Right atrium auricular region (tissue), 2 donors: ENCODE measurements at places on chromosomes 2 and 18. TPM values are rescaled to one million over a fixed set of nuclear protein-coding genes. Genes with fewer than 3 reads are reported as not detected.
A peak's percentile ranks its signal among the peaks of the same experiment; 100 is the strongest.

DNA sequence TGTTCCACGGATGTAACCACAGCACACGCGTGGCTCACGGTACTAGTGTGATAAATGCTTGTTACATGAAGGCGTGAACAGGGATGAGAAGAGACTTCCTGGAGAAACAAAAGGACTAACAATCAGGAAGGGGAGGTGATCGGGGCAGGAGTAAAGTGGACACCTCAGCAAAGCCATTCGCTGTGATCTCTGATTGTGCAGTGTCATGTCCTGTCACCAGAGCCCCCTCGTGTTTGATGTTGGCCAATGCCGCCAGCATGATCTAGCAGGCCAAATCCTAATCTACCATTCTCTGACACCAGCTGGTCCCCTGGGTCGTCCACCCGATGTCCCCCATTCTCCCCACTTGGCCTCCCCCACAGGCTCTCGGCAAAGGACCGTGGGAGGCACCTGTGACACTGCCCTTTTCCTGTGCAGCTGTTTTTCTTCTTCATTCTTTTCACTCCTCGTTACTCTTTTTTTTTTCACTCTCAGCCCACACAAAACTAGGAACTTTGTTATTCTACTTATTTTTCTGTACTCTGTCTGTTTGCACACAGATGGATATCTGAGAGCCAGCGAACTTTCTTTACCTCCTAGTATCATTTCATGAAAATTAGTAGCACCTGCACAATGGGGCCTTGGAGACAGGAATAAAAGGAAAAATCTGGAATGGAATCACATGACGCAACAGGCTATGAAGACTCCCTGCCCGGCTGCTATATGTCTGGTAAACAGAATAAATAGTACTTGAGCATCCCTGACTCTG, 146.8 kb downstream of the TGIF1 start:
- no peak overlapping the region for H3K4me3 ChIP-seq
- H3K4me1 ChIP-seq, result no peaks in the 10 kb centered on the region
- H3K27ac ChIP-seq, result peak overlapping the region; percentile 97
- H3K36me3 ChIP-seq, result no peaks in the 10 kb centered on the region

GRCh38 chr2:85852937-85853498, 35.8 kb downstream of the ST3GAL5 start:
- no peaks in the 10 kb centered on the region for H3K4me1 ChIP-seq
- no peaks in the 10 kb centered on the region for H3K27me3 ChIP-seq
- no peak overlapping the region for H3K27ac ChIP-seq
- no peaks in the 10 kb centered on the region for H3K36me3 ChIP-seq
- H3K4me3 ChIP-seq, result no peak overlapping the region

CD302 gene
- 28.7 TPM for total RNA-seq

- no peak overlapping the region for H3K27ac ChIP-seq
- H3K4me3 ChIP-seq, result no peak overlapping the region
- no peaks in the 10 kb centered on the region for H3K27me3 ChIP-seq
- DNase-seq, result no peak
These were observed 215.5 kb downstream of the TRIB2 start for GRCh38 chr2:12932192-12932591.

SP140 gene
- 0.26 TPM for total RNA-seq

C2orf15 gene
- not detected for total RNA-seq

DNA sequence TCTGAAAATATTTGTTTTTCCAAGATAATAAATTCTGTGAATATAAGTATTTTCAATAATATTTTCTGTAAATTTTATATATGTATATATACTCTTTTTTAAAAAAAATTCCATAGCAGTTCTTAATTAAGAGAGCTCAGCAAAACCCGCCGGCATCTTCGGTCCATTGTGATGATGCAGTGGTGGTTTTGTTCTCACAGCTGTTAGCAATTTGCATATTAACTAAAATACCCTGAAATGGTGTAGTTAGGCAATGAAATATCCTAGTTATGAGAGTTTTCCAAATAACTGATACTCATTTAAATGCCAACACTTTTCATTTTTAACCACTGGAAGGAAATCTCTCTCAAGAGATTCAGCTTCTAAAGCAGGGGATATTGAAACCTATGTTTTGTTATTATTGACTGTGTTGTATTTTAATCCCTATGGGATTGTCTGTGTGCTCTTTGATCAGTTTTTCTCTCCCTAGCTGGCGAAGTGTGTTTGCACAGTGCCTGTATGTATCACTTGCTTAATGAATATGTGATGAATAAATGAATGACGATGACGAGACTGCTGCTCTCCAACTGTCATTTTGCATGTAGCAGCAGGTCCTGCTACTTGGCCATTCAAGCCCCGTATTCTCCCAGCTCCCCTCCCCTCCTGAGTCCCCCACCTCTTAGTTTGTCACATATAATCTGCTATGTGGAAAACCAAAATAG, 42.4 kb downstream of the PSMG2 start:
- H3K27ac ChIP-seq, result no peak overlapping the region
- no peaks in the 10 kb centered on the region for H3K27me3 ChIP-seq

CDH7 gene
- total RNA-seq, result not detected

DNA sequence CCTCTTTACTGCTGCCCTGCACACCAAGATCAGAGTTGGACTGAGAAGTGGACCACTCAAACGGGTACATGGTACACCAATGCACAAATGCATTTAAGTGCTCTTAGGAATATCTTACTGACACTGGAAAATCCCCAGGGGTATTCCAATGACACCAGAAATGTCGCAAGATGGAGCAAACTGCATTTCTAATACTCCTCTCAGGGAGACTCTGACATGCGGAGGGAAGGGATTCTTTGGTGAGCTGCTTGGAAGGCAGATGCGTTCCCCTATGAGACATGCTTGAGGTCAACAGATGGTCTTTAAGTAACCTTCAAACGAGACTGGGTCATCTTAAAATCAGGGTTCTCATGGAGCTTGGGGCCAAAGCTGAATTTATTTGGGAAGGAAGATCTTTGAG, 521.8 kb upstream of the TCF4 start:
- H3K4me3 ChIP-seq, result no peak overlapping the region
- H3K36me3 ChIP-seq, result no peaks in the 10 kb centered on the region
- no peak for DNase-seq
- H3K4me1 ChIP-seq, result peaks cover 6% of the 10 kb centered on the region

DSG1 gene
- 4.2 TPM for total RNA-seq

- H3K36me3 ChIP-seq, result no peaks in the 10 kb centered on the region
- H3K27ac ChIP-seq, result no peak overlapping the region
- H3K4me3 ChIP-seq, result no peak overlapping the region
- H3K4me1 ChIP-seq, result no peaks in the 10 kb centered on the region
- H3K27me3 ChIP-seq, result no peaks in the 10 kb centered on the region
These were observed 336.4 kb upstream of the FSHR start for GRCh38 chr2:49490710-49491109.

CDH2 gene
- 205 TPM for total RNA-seq

DNA sequence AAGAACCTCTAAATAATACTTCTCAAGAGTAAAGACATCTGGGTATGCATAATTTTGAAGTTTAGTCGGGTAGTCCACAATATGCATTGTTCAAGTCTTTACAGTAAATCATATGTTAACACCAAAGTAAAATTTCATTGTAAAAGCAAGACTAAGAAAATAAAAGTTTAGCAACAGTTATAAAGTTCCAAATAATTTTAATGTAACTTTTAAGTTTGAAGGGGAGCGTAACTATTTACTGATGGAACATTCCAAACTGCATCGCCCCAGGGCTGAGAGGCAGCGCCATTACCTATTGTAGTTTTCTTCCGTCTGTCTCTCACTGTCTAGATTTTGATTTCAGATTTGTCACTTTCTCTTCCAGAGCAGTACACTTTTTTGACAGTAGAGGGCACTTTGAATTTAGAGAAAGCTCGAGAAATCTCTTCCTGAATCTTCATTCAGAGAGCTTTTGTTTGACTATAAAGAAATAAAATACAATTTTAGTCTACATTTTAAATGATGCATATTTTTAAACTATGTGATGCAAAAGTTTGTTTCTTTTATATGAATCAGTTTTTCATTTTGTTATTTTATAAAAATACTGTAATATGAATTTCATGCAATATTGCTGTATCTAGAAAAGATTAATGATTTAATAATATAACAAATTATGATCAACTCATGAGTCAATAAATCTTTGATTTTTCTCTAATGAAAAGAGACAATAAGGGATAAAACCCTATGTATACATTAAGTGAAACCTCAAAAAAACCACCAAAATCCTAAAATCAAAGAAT, 389.8 kb downstream of the FIGN start:
- no peaks in the 10 kb centered on the region for H3K27me3 ChIP-seq
- DNase-seq, result no peak
- H3K36me3 ChIP-seq, result no peaks in the 10 kb centered on the region
- no peaks in the 10 kb centered on the region for H3K4me1 ChIP-seq
- no peak overlapping the region for H3K27ac ChIP-seq
- H3K4me3 ChIP-seq, result no peak overlapping the region

GRCh38 chr18:74476140-74476539, 19.0 kb upstream of the DIPK1C start:
- no peak for DNase-seq
- no peak overlapping the region for H3K4me3 ChIP-seq
- no peaks in the 10 kb centered on the region for H3K27me3 ChIP-seq
- H3K27ac ChIP-seq, result no peak overlapping the region
- H3K4me1 ChIP-seq, result no peaks in the 10 kb centered on the region

DNA sequence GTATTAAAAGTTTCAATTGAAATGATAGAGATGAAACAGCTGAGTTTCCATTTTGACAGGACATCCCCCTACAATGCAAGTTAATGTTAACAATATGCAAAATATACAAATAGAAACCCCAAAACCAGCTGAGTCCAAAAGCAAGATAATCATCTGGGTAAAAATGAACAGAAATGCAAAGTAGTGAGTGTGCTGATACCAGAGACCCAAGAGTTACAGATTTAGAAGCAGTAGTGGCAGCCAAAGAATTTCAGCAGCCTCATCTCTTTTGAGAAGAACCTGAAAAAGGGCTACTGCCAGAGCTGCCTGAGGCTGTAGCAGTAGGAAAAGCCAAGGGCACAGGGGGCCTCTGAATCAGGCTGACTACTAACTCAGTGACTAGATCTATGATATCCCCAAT, 82.6 kb downstream of the THADA start:
- no peaks in the 10 kb centered on the region for H3K36me3 ChIP-seq
- DNase-seq, result no peak
- H3K27ac ChIP-seq, result peak overlapping the region; percentile 60
- H3K4me1 ChIP-seq, result peaks cover 41% of the 10 kb centered on the region
- H3K27me3 ChIP-seq, result no peaks in the 10 kb centered on the region
- no peak overlapping the region for H3K4me3 ChIP-seq

- no peaks in the 10 kb centered on the region for H3K4me1 ChIP-seq
- no peaks in the 10 kb centered on the region for H3K27me3 ChIP-seq
- no peaks in the 10 kb centered on the region for H3K36me3 ChIP-seq
These were observed 218.8 kb upstream of the ZEB2 start for GRCh38 chr2:144738749-144739148.

GRCh38 chr2:142893241-142893640, 15.8 kb downstream of the KYNU start:
- no peak overlapping the region for H3K4me3 ChIP-seq
- DNase-seq, result no peak
- H3K27ac ChIP-seq, result no peak overlapping the region
- no peaks in the 10 kb centered on the region for H3K36me3 ChIP-seq

- no peak overlapping the region for H3K4me3 ChIP-seq
- H3K36me3 ChIP-seq, result no peaks in the 10 kb centered on the region
- no peak for DNase-seq
- no peaks in the 10 kb centered on the region for H3K4me1 ChIP-seq
- H3K27me3 ChIP-seq, result no peaks in the 10 kb centered on the region
These were observed 165.3 kb downstream of the ARL4C start for GRCh38 chr2:234331566-234331965.

GRCh38 chr18:39350945-39351344, 1785.3 kb upstream of the CELF4 start:
- H3K4me1 ChIP-seq, result no peaks in the 10 kb centered on the region
- H3K27ac ChIP-seq, result no peak overlapping the region
- no peaks in the 10 kb centered on the region for H3K36me3 ChIP-seq
- no peak overlapping the region for H3K4me3 ChIP-seq
- H3K27me3 ChIP-seq, result no peaks in the 10 kb centered on the region
- DNase-seq, result no peak

UGT1A3 gene
- not detected for total RNA-seq

COQ10B gene
- 33.2 TPM for total RNA-seq

- H3K4me1 ChIP-seq, result no peaks in the 10 kb centered on the region
- H3K27ac ChIP-seq, result no peak overlapping the region
- no peak overlapping the region for H3K4me3 ChIP-seq
- no peaks in the 10 kb centered on the region for H3K27me3 ChIP-seq
These were observed 11.5 kb upstream of the BIN1 start for GRCh38 chr2:127118467-127118866.

GPR17 gene
- not detected for total RNA-seq

DNA sequence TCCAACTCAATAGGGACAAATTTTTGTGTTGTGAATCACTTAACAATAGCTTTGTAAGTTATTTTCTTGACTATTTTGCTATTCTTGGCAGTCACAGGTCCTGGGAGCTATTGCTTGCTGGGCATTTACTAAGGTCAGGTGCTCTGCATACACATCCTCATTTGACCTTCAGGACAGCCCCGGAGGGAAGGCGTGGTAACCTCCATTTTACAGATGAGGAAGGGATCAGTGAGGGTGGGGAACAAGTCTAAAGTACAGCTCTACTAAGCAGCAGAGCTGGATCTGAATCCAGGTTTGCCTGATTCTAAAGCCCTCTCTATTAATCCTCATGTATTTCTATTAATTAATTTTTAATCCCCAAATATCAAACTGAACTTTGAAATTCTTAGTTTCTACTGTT, 58.8 kb downstream of the PTPN2 start:
- no peaks in the 10 kb centered on the region for H3K4me1 ChIP-seq
- no peak overlapping the region for H3K4me3 ChIP-seq
- DNase-seq, result no peak
- H3K27ac ChIP-seq, result no peak overlapping the region
- H3K36me3 ChIP-seq, result peaks cover 12% of the 10 kb centered on the region

HOXD12 gene
- total RNA-seq, result not detected

IL1A gene
- total RNA-seq, result not detected

SNTG2 gene
- total RNA-seq, result not detected

GRCh38 chr18:29250259-29250658, 1073.3 kb upstream of the CDH2 start:
- no peak overlapping the region for H3K27ac ChIP-seq
- H3K4me1 ChIP-seq, result no peaks in the 10 kb centered on the region
- H3K4me3 ChIP-seq, result no peak overlapping the region
- no peaks in the 10 kb centered on the region for H3K27me3 ChIP-seq

CLEC4F gene
- total RNA-seq, result 0.16 TPM

EFR3B gene
- 2.6 TPM for total RNA-seq

DNA sequence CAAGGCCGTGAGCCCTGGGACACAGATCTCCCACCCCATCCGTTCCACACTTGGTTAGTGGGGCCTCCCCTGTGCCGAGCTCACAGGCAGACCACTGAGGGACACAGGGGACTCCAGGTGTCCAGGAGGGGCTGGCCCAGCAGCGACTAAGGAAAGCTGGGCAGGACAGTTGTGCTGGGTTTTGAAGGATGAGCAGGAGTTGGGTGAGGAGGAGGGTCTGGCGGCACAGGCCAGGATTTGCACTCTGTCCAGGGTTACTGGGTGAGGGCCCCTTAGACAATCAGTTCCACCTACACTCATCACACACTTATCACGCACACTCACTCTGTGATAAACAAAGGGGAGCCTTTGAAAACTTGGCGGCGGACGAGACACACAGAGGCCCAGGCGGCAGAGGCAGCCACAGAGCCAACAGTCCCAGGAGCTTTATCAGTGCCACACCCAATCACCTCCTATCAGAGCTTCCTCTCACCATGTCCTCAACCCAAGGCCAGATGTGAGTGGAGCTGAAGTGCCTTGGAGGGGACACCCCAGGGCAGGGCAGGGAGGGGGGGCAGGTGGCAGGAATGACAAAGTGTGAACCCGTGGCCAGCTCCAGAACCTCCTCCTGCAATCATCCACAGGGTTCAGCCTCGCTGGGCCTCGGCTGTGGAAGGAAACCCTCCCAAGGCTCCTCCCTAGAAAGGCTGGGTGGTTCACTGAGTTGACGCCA, 26.6 kb downstream of the BIN1 start:
- H3K36me3 ChIP-seq, result no peaks in the 10 kb centered on the region
- H3K4me1 ChIP-seq, result no peaks in the 10 kb centered on the region
- no peak overlapping the region for H3K4me3 ChIP-seq
- DNase-seq, result no peak
- no peaks in the 10 kb centered on the region for H3K27me3 ChIP-seq
